ENCODE measurements at places on chromosomes 6 and 20.
A peak's percentile ranks its signal among the peaks of the same experiment; 100 is the strongest.

GRCh38 chr20:64136004-64136710, 28.1 kb upstream of the MYT1 start:
- DNase-seq = no peak

- DNase-seq = peak; percentile 92
These were observed 78.7 kb upstream of the PRSS16 start for GRCh38 chr6:27168586-27169443.

- DNase-seq = no peak
These were observed 85.4 kb downstream of the THBS2 start for GRCh38 chr6:169168302-169168630.

GRCh38 chr20:1423625-1424106, 30.8 kb upstream of the FKBP1A start:
- DNase-seq = peak; percentile 26

DNA sequence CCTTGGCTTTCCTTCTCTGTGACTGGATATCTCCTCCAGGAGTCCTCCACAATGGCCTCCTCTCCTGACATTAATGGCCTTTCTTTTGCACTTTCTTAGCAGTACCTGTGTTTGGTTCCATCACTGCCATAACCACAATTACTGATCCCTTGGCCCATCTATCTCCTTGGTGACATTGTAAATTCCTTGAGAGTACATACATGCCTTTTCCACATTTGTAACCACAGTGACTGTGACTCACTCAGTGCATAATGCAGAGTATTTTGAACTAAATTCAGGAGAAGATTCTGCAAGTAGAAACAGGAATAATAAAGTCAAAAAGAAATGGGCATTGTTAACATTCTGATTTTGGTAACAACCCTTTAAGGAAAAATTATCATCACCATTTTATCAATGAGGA, 197.2 kb upstream of the SOX4 start:
- peak; percentile 58 for DNase-seq

DNA sequence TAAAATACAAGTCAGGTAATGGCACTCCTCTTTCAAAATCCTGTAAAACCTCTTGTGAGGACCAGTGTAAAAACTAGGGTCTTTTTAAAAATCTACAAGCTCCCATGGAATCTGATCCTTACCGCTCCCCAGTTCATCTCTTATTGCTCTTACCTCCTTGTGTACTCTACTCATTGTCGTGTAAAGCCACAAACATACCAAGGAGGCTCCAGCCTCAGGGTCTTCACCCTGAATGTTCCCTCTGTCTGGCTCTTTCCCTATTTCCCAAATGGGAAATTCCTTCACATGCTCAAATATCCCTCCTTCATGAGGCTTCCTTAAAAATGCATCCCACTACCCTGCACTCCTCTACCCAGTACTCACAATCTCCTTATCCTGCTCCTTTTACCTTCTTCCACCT, 67.1 kb downstream of the TASP1 start:
- no peak for DNase-seq

DNA sequence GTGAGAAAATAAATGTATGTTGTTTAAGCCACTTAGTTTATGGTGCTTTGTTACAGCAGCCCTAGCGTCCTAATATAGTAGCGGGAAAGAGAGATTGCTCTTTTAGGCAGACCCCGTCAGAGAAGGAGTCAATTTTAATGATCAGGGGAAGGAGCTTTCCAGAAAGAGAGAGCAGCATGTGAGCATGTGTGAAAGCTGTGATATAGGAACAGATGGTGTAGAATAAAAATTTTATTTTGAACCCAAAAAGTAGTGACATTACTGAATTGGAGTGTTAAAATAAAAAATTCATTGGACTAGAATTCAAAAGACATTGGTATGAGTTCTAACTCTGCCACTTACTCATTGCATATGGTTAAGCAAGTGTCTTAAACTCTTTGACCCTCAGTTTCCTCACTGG, 119.8 kb downstream of the PDE7B start:
- no peak for DNase-seq

- no peak for DNase-seq
These were observed at the start of gene CDH26 for GRCh38 chr20:59958123-59958522. Gene CDH26 (plus strand): TSS chr20:59958423. CDS start chr20:59958727, 304 bp downstream.

- no peak for DNase-seq
These were observed 396.2 kb downstream of the UTRN start for GRCh38 chr6:144681334-144681733.

DNA sequence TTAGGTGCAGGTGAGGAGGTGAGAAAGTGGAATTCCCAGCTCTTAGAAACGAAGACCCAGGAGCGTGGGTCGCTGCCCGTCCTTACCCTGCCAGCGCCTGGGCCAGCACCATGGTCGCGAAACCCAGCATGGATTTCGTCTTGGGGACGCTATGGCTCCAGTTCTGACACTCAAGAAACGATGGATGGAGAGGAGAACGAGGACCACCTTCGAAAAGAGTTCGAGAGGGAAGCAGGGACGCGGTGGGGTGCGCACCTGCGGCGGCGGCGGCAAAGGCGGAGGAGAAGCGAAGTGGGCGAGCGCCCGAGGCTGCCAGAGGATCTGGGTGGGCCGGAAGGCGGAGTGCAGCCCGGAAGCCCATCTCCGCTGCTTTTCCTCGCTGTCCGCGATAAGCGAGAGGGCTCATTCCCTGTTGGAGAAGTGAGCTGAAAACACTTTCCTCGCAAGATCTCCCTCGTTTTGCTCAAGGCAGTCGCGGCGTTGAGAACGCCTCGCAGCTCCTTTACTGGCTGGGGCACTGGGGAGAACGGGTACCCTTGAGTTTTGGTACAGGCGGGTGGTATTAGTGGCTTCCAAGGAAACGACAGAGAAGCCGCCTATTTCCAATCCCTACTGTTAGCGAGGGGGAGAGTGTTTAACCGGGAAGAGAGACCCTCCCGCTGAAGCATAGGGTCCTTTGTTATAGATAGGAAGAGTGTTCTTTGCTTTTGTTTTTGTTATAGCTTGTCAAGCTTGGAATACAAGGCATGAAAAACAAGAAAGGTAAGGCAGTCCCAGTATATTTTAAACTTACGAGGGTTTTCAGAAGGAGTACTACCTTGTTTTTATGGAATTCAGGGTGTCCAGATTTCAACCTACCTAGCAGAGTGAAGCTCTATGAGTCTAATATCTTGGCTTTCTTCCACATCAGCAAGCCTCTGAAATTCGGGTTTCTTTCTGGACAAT, 109.5 kb downstream of the TRIM27 start:
- no peak for DNase-seq

- no peak for DNase-seq
These were observed 51.6 kb downstream of the RFPL4B start for GRCh38 chr6:112398686-112399085.

DNA sequence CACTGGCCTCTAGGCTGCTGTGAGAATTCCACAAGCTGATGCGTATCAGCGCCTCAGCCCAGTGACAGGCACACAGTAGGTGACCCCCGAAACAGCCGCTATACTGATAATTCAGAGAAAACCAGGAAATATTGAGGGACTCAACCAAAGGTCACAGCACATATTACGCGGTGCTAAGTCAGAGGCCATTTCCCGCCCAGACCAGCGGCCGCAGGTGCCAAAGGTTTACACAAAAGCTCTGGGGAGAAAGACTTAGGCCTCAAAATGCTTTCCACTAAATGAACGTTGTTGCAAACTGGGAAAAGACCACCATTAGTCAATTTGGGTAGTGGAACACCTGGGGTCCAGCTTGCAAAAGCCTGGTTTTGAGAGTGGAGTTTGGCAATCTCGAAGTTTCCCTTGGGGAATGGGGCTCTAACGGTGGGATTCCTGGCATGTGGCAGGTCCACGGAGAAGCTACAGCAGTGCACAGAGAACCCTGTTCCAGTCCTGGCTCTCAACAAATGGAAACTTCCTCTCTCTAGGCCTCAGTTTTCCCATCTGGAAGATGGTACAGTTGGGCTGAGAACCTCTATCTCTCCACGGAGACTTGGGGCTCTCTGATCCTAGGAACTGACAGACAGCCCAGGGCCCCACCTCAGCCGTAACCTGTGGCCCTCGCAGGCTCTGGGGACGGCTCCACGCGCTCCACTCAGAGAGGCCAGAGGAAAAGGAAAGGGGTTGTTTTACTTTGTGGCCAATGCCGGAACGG, 4.7 kb downstream of the NOL4L start:
- DNase-seq = no peak

DNA sequence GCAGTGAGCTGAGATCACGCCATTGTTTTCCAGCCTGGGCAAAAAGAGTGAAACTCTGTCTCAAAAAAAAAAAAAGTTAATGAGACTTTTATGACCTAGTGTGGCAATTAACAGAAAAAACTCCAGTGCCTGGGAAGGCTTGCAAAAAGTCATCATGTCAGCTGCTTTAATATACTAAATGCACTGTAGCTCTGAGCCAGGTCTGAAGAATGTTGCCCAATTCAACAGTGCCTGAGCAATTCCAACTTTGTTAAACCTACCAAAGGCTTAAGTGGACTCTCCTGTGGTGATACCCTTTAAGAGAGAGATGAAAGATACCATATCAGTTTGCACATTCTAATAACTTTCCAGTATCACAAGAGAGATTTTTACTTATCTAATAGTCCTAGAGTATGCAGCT, 6.5 kb upstream of the ROS1 start:
- DNase-seq = no peak

- no peak for DNase-seq
These were observed 5.2 kb upstream of the SLC22A1 start for GRCh38 chr6:160116411-160116810.

- no peak for DNase-seq
These were observed 242.3 kb downstream of the TMEM242 start for GRCh38 chr6:157080986-157081391.

- DNase-seq = no peak
These were observed 51.9 kb upstream of the MARCKS start for GRCh38 chr6:113805173-113805790.

- DNase-seq = no peak
These were observed 235.4 kb upstream of the BTBD3 start for GRCh38 chr20:11682285-11682684.

GRCh38 chr6:90216072-90216977, 80.3 kb downstream of the BACH2 start:
- DNase-seq = peak; percentile 26

GRCh38 chr6:88641178-88641903, 322.1 kb downstream of the RNGTT start:
- DNase-seq = no peak

DNA sequence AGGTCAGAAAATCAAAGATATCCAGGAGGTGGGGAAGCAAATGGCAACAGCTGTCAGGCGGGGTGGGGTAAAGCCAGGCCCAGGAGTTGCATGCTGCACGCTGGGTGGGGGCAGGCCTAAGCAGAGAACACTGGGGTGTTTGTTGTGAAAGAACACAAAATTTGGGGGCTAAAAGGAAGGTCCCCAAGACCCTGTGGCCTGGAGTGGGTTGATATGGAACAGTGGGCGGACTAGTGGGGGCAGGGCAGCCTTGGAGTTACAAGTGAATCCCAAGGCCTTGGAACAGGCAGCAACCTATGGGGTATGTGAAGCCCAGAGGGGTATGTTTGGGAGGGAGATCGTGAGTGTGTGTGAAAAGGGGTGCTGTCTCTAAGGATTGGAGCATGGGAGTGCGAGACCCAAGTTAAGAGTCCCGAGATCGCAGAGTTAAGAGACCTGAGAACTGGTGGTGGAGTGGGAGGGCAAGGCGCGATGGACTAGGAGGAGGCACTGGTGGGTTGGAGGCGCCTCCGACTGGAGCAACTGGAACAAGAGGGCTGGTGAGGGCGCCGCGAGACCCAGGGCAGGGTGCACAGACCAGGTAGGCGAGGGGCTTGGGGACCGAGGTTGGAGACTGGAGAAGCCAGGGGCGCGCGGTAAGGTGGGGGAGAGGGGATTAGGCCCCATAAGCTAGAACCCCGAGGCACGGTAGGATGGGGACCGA, 658 bp downstream of the CUL7 start:
- peak; percentile 28 for DNase-seq

DNA sequence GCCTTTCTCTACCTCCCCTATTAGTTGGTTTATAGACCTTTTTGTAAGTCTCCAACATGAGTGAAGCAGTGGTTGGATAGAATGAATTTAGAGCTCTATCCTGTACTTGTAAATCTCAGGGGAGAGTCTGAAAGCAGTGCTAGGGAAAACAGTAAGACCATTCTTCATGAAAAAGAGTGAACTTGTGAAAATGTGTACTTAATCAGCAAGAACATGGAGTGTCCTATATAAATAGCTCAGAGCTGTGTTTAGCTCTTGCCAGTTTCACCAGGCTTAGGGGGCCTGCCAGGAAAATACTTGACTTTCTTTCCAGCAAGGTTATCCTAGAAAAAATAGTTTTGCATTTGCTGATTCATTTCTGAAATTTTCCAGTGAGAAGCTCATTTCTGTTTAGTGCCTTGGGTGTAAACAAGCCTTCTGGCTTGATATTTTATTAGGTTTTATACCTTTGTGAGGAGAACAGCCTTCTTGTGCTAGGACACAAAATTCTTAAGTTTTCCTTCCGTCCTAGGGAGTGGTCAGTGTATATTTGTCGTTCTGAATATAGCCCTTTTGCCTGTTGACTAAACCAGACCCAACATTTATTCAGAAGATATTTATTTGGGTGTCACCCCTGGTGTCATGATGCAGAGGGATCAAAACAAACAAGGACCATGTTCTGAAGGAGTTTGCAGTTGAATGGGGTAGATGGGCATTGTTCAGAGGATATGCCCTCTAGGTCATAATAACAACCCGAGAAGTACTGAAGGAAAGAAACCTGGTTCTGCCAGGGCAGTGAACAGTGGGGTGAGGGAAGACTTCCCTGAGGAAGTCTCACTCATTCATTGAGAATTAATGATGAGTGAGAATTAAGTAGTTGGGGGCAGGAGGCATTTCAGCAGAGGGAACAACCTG, 7.6 kb downstream of the ARFGEF2 start:
- DNase-seq = peak; percentile 50

DNA sequence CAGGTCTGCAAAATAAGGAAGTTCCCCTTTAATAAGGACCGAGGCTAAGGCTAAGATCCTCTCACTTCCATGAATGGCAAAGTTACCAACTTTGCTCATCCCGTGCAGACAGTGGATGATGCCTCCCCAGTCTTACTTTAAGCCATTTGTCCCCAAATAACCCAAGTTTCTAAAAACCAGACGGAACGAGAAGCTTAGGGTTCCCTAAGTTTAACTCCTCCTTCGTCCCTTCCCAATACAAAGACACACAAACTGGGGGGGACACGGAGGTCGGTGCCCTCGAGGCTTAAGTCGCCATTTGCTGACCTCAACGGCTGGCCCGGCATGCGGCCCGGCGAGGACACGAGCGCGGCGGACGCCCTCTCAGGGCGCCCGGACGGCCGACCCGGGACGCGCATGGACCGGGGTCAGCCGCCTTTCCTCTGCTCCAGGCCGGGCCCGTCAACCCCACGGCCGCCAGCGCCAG, 527 bp downstream of the FBXO30 start:
- peak; percentile 57 for DNase-seq

GRCh38 chr6:17280552-17281090, 540 bp upstream of the RBM24 start:
- peak; percentile 71 for DNase-seq

DNA sequence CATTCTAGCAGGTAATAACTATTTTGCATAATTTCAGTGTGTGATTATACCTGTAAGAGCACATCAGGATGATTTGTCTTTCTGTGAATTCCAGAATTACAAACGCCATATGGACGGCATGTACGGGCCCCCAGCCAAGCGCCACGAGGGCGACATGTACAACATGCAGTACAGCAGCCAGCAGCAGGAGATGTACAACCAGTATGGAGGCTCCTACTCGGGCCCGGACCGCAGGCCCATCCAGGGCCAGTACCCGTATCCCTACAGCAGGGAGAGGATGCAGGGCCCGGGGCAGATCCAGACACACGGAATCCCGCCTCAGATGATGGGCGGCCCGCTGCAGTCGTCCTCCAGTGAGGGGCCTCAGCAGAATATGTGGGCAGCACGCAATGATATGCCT, 122.7 kb downstream of the TMEM242 start:
- DNase-seq = no peak

All from EL (cell line).